Fibroblast of skin of abdomen (primary cell): ENCODE measurements at places on chromosomes 6 and 20.

- peak; percentile 96 for DNase-seq
Measured at GRCh38 chr6:44701637-44702101, 314.2 kb downstream of the CDC5L start.

GRCh38 chr20:52828199-52828598, 144.0 kb upstream of the TSHZ2 start:
- DNase-seq: peak; percentile 41

DNA sequence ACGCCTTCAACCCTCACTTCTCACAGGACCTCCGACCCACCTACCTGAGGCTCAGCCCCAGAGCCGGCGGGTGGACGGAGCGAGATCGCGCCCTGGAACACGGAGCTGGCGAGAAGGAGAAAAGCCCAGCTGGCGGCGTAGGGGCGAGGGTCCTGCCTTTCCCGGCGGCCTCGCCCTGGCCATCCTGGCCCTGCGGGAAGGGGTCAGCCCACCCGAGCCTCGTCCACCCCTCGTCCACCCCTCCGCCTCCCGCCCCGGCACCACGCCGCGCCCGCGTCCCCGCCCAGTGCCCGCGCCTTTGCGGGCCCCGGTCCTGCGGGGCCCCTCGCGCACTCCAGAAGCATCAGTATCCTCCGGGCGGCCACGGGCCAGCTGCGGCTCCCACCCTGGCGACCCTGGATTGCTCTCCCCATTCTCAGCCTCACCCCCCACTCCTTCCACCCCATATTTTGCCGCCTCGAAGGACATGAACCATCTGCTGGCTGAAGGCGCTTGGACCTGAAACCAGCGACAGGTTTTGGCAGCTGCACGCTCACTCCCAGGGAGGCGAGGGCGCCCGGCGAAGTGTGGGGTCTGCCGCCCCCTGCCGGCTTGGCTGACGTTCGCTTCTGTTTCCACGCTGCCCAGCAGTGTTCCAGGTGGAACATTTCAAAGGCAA, 65.1 kb downstream of the PLG start:
- peak; percentile 28 for DNase-seq

DNA sequence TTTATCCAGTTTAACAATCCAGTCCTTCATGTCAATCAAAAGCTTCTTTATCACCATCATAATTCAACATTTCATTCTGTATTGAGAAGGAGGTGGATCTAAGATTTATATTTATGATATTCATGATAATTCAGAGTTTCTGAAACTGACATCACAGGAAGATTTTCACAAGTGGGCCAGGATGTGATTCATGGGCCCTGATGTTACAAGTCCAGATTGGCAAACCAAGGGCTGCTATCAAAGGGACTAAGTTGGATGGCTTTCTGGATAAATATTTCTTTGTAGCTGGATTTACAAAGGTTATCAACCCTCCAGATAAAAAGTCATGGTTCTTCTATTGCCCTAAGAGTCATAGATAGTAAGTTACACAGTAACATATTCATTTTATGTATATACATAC, 866.5 kb downstream of the KIF16B start:
- no peak for DNase-seq

- DNase-seq: no peak
Measured at GRCh38 chr20:50226093-50226974, 35.7 kb downstream of the CEBPB start.

DNA sequence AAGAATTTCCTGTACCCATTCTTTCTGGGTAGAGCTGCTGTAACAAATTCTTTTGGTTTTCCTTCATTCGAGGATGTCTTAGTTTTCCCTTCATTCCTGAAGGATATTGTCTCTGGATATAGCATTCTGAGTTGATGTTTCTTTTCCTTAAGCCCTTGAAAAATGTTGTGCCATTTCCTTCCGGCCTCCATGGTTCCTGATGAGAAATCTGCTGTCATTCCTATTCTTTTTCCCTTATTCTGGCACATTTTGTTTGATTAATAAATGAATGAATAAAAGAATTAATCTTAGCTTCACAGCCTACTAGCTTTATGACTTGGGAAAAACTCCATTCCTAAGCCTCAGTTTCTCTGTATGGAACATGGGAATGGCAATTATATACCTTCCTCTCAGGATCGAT, 173.1 kb downstream of the EYA2 start:
- no peak for DNase-seq

DNA sequence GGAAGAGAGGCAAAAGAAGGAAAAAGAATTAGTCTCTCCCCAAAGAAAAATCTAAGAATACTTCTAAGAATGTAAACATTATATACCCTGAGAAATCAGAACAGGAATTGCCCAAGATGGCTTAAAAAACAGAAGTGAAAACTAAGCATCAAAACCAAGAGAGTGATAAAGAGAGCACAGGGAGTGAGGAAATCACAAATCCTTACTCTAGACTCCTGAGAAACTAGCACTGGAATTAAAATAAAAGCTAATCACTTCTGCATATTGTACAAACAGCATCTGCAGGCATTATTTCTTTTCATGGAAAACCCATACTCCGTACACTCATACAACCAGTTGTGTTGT, 285.7 kb downstream of the BTBD9 start:
- DNase-seq: no peak

- DNase-seq: no peak
Measured at GRCh38 chr6:117304446-117304845, 39.1 kb downstream of the VGLL2 start.

DNA sequence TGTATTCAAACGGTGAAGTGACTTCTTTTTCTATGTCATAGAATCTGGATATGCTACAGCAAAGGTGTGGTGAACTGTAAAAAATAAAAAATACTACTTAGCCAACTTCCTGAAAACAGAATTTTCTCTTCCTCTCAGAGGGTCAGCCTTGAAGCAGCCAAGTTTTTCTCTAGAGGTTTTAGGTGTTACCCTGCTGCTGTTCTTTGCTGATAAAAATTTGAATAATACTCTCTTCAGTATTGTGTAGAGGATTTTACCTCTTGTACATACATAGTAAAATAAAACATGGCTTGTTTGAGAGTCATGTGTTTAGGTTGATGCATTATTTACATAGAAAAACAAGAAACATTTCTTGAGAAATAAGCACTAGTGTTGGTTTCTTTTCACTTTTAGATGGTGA, 458.4 kb downstream of the TBC1D32 start:
- DNase-seq: no peak

DNA sequence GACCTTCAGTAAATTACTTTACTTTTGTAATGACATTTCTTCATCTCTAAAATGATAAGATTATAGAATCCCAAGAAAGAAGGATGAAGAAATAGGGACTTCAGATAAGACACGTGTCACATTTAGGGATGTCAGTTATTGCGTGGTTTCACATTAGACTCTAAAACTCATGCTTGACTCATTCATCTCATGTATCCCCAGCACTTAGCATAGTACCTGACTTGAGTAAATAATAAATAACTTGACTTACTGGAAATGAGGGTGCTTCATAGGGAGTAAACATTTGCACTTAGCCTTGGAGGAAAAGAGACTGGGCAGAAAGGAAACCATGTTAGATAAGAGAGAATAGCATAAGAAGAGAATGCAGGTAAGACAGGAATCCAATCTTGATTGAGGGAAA, 37.2 kb downstream of the VTA1 start:
- no peak for DNase-seq

DNA sequence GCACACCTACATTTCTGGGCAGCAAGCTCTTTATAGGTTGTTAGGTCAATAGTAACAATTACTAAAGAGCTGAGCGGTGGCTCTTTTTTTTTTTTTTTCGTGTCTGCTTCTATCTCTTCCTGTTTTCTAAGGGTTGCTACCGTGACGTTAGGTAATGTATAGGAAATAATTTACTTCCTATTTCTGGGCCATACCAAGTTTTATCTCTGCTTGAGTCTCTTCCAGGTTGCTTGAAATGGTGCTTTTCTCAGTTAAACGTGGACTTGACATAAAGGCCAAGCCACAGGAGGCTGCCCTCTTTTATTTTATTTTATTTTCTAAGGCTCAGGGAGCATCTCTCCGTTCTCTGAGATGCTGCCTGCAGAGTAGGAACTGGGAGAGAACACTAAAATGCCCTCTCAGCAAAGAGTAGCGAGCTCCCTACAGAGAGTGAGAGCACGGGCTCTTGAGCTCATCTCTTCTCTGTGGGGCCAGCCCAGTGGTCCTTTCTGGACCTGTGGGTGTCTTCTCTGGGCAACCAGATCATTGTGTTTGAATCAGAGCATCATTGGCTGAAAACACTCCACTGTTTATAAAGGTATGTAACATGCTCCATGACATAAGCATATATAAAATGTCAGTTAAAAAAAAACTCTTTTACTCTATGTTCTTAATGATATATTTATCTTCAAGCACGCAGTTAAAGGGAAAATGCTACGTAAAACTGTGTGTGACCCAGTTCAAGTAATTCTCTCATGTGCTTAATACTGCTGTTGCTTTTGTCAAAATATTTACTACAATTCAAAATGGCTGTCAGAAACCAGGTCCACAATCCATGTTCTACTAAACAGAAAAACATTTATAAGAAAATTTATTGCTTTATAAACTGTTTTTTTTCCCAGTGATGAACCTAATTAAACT, at the start of gene ZNF831:
Gene ZNF831 (plus strand): TSS at position 191 of the 900 bp plus-strand sequence. CDS start 27,199 bp downstream, outside the sequence.
- DNase-seq: no peak

DNA sequence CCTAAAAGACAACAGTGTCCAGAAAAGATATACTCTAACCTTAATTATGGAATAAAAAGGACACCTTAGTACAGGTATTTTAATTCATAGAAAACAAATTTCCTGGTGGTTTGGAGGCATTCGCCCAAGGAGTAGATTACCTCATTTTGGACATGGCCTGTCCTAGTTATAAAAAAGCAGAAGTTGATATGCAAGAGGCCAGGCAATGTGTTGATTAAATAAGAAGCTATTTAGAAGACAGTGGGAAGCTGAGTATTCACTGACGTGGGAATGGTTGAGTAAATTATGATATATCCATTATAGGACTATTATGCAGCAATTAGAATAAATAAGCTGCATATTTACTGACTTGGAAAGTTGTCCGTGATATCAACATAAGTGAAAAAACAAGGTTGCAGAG, 314.9 kb downstream of the ALDH8A1 start:
- DNase-seq: no peak

DNA sequence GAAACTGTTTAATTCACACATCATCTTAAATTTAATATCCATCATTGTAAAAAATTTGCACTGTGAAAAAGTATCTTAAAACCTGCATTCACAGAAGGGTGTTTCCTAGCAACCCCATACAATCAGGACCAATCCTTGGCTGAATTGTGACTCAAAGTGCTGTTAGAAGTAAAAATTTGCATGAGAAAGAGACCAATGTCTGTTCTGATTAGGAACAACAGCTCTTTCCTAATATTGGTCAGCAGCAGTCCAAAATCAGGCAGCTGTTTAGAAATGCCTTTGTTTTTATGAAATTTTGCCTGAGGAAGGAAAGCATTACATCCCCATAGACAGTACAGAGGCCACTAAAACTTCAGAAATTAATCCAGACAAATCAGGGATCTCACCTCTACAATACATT, 987.0 kb downstream of the HACE1 start:
- DNase-seq: no peak

GRCh38 chr6:104987218-104987617, 30.3 kb downstream of the LIN28B start:
- DNase-seq: no peak

- DNase-seq: peak; percentile 48
Measured at GRCh38 chr20:61874421-61875068, 191.1 kb downstream of the TAF4 start.

DNA sequence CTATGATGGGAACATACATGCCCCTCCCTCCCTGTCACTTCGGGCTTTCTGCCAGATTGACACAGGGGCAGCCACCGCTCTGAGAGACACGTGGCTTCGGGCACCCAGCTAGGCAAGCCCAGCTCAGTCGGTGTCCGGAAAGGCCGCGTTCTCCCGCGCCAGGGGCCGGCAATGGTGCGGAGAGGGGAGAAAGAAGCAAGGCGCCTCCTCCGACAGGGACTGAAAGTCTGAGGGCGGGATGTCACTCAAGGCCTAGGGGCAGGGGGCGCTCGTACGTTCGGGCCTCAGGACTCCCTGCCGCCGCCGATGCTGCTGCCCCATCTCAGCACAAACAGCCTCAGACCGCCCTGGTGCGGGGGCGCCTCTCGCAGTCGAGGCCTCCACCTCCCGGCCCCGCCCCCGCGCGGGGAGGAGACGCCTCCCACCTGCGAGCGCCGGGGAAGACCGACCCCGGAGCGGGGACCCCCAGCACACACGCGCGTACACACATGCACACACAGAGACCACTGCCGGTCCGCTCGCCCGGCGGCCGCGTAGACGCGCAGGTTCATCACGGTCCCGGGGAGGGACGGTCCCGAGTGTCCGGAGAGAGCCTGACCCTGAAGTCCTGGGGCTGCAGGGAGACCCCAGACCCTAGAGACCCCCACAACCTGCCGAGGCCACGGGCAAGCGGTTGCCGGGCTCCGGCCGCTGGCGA, 1.9 kb downstream of the GRM4 start:
- peak; percentile 11 for DNase-seq

DNA sequence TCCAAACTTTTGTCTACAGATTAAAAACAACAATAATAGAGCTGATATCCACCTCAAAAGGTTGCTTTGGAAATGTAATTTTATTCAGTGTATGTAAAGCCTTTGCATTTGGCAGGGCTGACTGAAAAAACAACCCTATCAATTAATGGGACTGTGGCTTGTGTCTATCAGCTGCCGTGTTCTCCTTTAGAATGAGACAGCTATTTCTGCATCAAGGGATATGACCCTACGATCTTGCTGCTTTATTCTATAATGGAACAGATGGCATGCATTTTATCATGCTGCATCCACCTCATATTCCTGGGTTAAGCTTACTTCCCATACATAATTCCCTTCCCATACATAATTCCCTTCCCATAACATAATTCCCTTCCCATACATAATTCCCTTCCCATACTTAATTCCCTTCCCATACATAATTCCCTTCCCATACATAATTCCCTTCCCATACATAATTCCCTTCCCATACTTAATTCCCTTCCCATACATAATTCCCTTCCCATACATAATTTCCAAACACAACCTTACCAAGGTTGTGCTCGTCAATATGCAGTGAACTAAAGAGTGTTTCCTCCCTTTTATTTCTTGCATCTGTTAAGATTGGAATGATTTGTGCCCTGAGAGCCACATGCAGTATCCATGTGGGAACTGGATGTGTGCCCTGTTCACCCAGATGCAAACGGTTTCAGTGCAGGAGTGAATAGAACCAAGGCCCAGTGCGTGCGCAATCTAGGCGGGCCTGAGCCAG, 26.8 kb downstream of the SERPINB6 start:
- no peak for DNase-seq

- no peak for DNase-seq
Measured at GRCh38 chr6:12719017-12719416, 2.5 kb downstream of the PHACTR1 start.

GRCh38 chr6:1724124-1724523, 114.4 kb downstream of the FOXC1 start:
- DNase-seq: no peak

GRCh38 chr20:10172998-10173655, 45.5 kb upstream of the SNAP25 start:
- no peak for DNase-seq

DNA sequence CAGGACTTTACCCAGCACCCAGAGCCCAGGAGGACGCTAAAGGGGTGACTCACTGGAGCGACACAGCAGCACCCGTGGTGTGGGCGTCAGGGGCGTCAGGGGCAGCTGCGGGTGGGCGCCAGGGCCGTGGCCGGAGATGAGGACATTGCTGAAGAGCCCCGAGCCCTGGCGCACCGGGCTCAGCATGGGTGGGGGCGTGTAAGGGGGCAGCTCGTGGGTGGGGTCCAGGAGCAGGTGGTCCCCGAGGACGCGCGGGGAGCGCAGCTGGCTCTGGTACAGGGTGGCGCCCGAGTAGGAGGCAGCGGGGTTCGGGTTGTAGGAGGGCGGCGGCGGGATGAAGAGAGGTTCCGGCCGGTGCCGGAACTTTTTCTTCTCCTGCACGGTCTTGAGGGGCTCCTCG, 41.6 kb upstream of the MRPS10 start:
- no peak for DNase-seq
